ENCODE measurements at places on chromosomes 7 and 10.

- DNase-seq, result no peak
Observed at GRCh38 chr7:96836456-96836855, 126.8 kb upstream of the SEM1 start.

GRCh38 chr10:25191162-25191895, 16.5 kb downstream of the GPR158 start:
- no peak for DNase-seq

GRCh38 chr10:10367264-10367663, 650.4 kb upstream of the CELF2 start:
- DNase-seq, result no peak

- no peak for DNase-seq
Observed at GRCh38 chr10:3108033-3108432, 40.7 kb downstream of the PFKP start.

DNA sequence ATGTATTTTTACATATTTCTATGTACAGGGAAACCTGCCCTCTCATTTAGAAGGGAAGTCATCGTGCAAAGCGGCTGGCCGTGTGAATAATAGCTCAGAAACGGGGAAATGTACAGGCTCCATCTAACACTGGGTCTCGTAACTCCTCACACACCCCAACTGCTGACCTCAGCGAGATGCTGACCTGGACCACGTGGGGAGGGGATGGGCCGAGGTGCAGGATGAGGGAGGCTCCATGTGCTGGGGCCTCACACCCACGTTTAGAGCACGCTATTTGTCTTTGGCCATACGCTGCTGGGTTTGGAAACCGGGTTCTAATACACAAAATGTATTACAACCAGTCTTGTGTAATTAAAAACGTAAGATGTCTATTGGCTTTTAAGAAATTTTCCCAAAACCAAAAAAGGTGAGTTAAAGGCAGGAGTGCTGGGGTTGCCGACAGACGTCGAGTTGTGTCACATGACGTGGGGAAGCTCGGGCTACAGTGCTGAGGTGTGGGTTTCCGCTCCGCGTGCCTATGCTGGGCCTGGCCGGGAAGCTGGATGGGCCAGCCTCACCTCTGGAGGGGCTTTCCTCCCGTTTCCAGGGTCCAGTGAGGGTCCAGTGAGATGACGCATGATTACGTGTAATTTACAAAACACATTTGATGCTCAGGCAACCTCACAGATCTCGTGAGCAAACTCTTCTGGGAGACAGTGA, 215.6 kb downstream of the DNAJB6 start:
- no peak for DNase-seq

DNA sequence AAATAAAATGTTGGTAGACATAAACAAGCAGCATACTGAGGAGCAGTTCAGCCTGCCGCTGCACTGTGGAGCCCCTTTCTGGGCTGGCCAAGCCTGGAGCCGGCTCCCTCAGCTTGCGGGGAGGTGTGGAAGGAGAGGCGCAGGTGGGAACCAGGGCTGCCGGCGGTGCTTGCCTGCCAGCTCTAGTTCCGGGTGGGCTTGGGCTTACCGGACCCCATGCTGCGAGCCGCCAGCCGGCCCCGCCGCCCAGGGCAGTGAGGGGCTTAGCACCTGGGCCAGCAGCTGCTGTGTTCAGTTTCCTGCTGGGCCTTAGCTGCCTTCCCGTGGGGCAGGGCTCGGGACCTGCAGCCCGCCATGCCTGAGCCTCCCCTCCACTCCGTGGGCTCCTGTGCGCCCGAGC, 672.9 kb upstream of the POM121L12 start:
- DNase-seq, result no peak

DNA sequence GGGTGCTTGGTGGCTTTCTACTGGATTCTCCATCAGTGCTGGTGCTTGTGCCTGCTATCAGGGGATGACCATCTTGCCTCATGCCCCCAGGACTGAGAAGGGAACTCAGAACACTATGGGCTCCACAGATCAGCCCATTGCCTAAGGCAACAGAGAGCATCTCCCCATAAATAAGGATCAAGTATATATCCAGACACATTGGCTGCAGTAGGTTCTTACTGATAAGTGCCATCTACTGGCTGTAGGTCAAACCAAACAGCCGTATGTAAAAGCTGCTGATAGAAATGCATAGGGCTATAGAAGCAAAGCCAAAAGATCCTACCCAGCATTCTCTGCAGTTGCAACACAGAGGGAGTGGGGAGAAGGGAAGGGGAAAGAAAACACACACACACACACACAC, 153.7 kb downstream of the CDK14 start:
- no peak for DNase-seq

DNA sequence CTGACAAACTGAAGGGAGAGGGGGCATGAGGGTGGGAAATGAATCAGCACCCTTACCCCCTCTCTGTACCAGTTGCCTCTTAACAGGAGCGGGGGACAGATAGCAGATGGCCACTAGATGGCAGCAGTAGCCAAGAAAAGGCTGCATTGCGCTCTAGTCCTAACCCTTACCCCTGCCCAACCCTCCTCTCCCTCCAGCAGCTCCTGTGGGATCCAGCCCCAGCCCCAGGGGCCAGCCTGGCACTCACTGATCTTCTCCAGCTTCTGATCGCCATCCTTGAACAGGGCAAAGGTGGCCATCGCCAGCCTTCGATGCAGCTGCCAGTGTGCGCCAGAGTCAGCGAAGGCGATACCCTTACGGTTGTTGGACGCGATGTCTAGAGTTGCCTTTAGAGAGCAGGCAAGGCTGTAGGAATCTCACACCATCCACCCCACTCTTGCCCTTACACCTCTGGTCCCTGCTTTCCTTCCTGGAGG, 2.2 kb downstream of the CYP17A1 start:
- DNase-seq, result peak; percentile 49

DNA sequence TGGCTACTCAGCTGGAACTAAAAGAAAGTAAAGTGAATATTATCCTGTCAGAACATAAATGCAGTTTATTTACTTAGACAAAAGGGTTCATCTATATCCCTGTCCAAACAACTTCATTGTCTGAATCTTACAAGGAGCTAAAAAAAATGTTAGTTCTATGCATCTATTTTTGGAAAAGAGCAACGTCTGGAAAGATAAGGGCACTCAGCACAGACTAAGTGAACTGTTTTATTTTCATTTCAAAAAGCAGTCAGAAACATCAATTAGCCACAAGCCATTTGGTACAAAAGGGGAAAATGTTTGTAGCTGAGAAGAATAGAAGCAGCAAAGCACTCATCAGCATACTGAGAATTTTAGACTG, 245.5 kb downstream of the FOXP2 start:
- no peak for DNase-seq

DNA sequence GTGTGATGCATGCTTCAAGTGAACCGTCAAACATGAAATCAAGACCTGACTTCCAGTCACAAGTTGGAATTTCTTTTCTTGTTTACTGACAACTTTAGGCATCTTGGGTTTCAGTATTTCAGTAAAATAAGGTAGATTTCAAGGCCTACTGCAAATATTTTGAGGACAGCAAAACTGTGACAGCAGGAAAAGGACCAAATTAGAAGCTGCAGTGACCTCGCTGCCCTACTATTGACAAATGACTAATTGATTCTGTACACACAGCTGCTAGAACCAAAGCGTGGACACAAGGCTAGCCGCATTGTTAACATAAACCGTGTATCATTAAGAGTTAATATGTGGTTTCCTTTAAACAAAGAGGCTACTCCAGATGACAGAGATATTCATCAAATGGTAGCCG, 105.7 kb upstream of the SEC61G start:
- no peak for DNase-seq

GRCh38 chr7:148218603-148219002, 372.0 kb upstream of the C7orf33 start:
- DNase-seq, result no peak

DNA sequence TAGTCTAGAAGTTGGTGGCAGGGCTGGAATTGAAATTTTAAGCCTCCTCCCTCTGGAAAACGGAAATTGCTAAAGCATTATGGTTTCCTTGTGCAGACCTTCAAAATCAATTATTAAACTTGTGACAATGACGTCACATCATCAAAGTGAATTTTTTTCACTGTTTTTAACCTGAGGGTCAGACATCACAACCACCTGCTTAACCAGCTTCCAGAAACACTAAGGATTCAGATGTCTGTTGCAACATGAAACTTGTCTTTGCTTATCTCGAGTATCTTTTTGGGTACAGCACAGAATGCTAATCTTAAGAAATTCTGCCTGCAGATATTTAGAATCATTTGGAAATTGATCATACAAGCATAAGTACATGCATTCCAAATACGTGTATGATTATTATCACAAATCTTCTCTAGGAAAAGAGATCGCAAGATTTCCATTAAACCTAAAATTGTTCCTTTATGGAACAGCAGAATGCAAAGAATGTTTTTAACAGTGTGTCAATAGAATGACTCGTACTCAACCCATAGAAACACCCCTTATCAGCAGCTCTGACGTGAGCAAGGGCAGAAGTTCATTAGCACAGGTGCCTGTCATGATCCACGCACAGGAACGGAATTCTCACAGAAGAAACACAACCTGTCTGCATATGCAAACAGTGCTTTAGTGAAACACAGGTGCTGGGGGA, 4.1 kb upstream of the GTPBP4 start:
- no peak for DNase-seq

GRCh38 chr7:17844514-17845196, 95.6 kb downstream of the SNX13 start:
- DNase-seq, result no peak

DNA sequence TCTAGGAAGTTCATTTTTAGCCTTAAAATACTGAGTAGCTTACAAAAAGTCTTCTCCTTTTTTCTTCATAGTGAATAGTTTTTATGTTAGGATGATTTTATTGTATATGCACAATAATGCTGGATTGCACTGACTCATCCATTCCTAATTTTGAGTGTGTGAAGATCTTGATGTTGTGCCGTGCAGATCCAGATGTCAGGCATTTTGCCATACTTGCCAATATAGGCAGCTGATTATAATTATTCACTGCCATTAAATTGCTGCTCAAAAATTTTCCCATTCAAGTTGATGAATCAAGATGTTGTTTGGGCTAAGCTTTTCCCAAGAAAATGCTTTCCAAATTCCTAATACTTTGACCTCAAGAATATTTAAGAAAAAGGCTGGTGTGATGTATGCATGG, 218.3 kb downstream of the AHR start:
- no peak for DNase-seq

DNA sequence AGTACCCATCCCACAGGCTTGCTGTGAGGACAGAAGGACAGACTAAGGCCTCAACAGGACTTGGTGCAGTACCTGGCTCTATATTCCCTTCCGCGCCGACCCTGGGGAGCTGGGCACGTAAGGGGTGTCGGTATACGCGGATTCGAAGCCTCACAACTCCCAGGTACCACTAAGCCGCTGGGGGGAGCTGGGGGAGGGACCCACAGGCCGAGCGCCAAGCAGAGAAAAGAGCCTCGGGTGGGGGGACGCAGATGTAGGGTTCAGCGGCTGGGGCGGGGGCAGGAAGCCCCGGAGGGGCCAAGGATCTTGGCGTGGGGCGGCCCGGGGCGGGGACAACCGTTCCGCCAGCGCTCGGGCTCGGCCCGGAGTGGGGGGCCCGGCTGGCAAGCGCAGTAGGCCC, 126.4 kb upstream of the ZNF746 start:
- no peak for DNase-seq

DNA sequence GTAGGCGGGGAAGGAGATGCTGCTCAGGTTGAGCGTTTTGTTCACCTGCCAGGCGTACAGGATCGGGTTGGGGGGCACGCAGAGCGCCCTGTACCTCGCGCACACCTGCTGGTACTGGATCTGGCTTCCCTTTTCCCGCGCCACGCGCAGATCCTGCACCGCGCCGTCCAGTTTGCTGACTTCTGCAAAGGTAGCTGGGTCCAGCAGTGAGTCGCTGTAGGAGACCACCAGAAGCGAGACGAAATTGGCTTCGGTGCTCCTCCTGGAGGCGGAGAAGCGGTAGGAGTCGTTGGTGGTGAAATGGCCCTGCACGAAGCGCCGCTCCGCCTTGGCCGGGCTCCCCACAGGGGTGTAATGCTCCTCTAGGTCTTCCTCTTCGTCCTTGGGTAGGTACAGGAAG, 90.7 kb upstream of the RAB18 start:
- DNase-seq, result no peak

DNA sequence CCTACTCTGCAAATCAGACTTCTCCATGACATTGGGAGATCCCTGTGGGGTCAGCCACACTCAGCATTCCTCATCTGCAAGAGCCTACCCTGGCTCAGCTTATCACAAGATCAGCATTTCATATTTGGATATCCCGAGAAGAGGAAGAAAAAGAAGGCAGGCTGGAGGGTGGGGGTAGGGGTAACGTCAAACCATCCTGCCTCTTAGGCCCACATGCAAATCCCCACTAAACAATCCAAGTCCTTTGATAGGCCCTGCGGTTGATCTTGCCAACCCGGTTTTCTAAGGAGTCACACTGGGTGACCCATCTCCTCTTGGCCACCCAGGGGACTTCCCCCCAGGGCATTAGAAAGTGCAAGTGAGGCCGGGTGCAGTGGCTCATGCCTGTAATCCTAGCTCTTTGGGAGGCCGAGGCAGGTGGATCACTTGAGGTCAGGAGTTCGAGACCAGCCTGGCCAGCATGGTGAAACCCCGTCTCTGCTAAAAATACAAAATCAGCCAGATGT, 128.0 kb upstream of the CALN1 start:
- no peak for DNase-seq

DNA sequence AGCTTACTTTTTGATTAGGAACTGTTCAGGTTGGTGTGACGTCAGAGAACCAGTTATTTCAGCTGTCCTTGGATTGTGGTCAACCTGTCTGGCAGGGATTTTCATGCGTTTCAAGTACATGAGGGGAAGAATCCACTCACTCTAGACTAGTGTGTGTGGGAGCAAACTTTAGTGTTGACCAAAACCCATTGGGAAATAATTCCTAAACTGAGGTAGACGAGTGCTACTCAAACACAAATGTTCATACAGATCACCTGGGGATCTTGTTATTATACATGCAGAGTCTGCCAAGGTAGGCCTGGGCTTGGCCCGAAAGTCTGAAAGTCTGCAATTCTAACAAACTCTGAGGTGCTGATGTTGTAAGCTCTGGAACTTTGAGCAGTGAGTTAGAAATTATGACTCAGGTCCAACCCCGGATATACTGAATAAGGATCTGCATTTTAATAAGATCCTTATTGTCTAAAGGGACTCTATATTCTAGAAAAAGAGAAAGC, 111.1 kb upstream of the CREB5 start:
- no peak for DNase-seq

DNA sequence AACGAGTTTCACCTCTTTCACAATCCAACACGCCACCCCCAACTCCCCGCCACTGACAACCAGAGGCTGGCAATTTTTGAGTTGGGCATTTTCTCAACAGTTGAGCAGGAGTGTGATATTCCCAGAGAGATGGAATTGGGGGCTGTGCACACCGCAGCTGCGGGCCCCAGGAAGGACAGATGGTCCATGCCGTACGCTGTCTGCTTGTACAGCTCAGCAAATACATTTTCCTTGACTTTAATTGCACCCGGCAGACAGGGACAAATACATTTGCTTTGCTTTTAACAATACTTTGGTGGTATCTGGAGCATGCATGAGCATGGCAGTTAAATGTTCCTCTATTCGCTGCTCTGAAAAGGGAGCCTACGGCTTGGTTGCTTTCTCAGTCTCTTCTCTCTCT, 354.2 kb upstream of the DPP6 start:
- DNase-seq, result no peak

All from inflammatory macrophage treated with lipopolysaccharide for 1 hour (primary cell).